Chondrocyte (in vitro differentiated cells): ENCODE measurements at places on chromosomes 7 and 10. TPM values are rescaled to one million over a fixed set of nuclear protein-coding genes. Genes with fewer than 3 reads are reported as not detected.

Gene CCDC172
- not detected in 3 replicates for total RNA-seq

Gene DYDC2
- total RNA-seq = not detected in 3 replicates

Gene WASHC2C
- total RNA-seq = 45.6 to 53.3 TPM (median 46.1 TPM) in 3 replicates

DNA sequence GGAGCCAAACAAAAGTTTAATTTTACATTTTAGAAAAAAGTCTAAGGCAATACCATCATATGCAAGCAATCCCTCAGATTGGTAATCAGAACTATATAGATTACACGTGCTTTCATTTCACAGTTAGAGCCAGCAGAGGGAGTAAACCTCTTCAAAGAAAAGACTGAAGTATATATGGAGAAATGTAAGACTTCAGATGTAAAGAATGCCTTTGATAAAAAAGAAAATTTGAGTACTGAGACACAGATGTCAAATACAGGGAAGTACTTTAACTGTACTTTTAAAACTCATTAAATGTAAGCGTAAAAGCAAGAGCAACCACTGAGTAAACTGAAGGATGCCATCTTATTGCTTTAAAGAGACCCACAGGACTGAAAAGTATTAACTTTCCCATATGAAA is 101.4 kb upstream of the FAM133B start:
- peaks cover 19% of the 10 kb centered on the region for H3K36me3 ChIP-seq
- peaks cover 33% of the 10 kb centered on the region for H3K4me1 ChIP-seq
- H3K4me3 ChIP-seq = no peak overlapping the region
- H3K27me3 ChIP-seq = no peaks in the 10 kb centered on the region
- peak overlapping the region; percentile 42 for H3K27ac ChIP-seq

DNA sequence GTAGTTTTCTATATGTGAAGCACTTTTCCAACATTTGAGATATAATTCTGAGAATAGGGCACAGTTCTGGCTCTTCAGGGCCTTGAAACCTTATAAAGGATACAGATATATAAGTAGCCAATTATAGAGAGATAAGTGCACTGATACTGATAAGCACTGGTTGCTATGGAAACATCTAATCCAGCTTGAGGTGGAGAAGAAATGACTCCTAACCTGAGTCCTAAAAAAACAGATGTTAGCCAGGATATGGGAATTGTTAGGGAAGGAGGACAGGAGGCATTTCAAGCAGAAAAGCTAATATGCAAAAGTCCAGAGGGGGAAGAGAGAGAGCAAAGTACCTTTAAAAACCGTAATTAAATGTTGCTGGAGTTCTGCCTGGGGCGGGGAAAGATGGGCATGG is 30.8 kb downstream of the STRIP2 start:
- DNase-seq = no peak
- H3K4me1 ChIP-seq = no peaks in the 10 kb centered on the region
- H3K27ac ChIP-seq = no peak overlapping the region
- H3K36me3 ChIP-seq = no peaks in the 10 kb centered on the region
- H3K27me3 ChIP-seq = no peaks in the 10 kb centered on the region
